ENCODE measurements at places on chromosomes 3 and 15.
A peak's percentile ranks its signal among the peaks of the same experiment; 100 is the strongest.

DNA sequence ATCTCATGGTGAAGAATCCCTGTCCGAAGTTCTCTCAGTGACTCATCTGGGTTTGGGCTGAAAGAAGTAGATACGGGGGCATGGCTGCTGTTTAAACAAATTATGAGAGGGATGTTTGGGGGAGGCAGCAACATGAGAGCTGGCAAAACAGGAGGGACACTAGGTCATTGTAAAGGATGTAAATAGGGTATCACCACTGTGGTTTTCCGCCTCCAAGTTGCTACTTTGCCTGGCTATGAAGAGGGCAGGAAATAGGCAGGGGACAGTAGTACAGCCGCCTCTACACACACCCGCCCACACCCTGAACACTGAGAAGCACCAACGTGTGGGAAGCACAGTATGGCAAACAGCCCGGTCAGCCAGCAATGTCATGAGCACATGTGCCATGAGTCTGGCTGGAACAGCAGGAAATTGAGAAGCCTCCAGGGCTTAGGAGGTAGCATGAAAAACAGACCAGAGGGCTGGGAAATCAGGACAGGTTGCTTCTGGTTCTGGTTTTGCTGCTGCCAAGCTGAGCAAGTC is 17.1 kb downstream of the HEXA start:
- DNase-seq = peak; percentile 85

- peak; percentile 78 for DNase-seq
Observed at GRCh38 chr15:75036212-75036616, 12.8 kb downstream of the PPCDC start.

- DNase-seq = no peak
Observed at GRCh38 chr3:62277986-62278385, 95.4 kb downstream of the FEZF2 start.

DNA sequence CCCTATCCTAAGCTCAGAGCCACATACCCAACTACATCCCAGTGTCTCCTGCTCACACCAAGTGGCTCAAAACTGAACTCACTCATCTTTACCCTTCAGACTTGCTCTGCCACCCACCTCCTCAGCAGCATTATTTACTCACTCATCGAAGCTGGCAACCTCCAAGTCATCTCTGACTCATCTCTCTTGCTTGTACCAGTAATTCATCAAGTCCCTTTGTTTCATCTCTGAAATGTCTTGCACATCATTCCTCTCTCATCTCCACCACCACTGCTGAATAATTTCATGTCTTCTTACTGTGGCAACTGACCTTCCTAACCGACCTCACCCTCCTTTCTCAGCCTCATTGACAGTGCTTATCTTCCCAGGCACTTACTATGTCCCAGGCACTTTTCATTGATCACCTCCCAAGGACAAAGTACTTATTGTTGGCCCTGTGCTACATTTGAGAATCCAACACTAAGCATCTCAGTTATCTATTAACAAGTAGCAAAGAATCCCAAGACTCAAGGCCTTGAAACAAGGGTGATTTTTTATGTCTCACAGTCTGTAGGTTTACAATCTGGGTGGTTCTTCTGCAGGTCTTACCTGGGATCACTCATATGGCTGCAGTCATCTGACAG is 82.0 kb downstream of the MRPL46 start:
- no peak for DNase-seq
